Hippocampal formation (tissue), 2 donors: ENCODE measurements at places on chromosomes 2 and 18.

DNA sequence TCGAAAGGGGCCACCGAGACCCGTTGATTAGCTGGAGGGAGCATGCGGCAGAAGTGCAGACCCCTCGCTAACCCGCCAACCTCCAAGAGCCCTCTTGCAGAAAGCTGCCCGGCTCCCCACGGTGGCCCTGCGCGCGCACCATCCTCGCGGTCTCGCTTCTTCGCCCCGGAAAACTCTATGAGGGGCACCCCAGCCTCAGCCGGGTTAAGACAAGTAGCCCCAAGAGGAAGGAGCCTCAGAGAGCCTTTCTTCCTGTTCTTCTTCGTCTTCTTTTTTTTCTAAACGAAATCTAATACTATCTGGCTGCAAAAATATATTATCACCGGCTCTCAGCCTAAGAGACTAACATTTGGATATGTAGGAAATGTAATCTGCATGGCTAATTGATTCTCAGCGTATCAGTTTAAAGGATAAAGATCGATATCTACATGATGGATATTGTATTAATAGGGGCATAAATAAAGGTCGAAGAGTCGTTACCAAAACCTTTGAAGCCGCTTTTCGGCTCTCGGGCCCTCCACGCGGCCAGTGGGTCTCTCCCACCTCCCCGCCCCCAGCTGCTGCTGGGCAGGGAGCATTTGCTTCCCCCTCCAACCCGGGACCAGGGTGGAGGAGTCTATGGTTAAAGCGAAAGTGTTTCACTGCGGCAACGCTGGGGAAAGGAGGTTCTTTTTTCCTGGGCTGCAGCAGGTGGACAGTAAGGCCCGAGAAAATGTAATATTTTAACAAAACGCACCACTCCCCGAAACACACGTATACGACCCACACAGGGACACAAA is 6.1 kb upstream of the PAX3 start:
- DNase-seq = no peak

DNA sequence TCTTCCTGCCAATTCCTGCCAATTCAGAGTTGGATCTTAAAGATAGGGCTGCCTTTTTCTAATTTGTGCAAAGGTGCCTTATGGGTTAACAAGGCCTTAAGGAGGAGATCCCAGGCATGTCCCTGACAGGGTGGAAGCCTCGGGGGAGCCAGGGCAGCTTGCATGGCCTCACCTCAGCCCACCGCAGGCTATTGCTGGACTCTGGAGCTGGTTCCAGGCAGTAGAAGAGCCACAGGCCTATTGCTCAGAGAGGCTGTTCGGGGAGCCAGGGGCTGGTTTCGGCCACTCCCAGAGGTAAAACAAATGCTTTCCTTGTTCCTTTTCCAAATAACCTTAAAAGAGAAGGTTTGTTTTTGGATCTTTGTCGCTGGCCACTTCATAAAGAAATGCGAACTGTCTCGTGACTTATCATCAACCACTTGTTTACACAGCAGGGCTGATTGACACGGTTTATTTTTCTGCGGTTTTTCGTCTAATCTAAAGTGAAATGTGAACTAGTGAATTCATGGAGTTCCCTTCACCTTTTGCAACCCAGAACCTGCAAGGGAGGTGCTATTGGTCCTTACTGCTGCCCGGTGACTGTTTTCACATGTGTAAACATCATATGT is 108.6 kb downstream of the APOB start:
- no peak for DNase-seq

- DNase-seq = no peak
Measured at GRCh38 chr18:11943551-11943950, 35.4 kb upstream of the MPPE1 start.

- no peak for DNase-seq
Measured at GRCh38 chr2:213145715-213146242, 5.6 kb downstream of the IKZF2 start.

DNA sequence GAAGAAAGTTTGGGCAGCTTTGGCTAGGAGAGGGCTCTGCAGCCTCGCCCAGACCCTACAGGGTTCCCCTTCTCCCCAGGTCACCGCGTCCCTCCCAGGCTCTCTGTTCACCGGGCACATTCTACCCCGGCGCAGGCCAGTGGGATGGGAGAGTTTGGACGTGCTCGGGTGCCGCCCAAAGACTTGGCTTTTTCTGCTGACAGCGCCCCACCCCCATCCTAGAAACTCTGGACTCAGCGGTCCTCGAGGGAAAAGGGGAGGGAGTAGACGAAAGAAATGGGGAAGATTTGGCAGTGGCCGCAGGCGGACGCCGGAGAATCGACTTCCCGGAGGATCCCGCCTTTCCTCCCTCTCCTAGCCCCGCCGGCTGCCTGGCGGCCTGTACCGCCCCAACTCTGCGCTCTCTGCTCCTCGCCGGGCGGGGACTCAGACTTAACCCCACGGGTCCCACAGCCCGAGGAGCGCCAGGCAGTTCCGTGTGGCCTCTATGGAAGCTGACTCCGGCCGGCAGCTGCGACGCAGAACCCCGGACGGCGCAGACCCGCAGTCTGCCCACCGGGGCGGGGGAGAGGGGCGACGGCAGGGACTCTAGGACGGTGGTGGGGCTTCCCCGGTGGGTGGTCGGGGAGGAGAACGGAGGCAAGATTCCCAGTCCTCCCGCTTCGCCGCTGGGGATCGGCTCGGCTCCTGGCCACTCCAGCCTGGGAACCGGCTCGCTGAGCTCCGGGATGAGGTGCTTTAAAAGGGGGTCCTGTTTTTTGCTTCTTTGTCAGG is 863 bp upstream of the SIX2 start:
- no peak for DNase-seq

GRCh38 chr2:216424274-216424673 is 12.0 kb downstream of the SMARCAL1 start:
- DNase-seq = no peak

- peak; percentile 6 for DNase-seq
Measured at GRCh38 chr18:46386788-46387187, 270.2 kb downstream of the LOXHD1 start.

DNA sequence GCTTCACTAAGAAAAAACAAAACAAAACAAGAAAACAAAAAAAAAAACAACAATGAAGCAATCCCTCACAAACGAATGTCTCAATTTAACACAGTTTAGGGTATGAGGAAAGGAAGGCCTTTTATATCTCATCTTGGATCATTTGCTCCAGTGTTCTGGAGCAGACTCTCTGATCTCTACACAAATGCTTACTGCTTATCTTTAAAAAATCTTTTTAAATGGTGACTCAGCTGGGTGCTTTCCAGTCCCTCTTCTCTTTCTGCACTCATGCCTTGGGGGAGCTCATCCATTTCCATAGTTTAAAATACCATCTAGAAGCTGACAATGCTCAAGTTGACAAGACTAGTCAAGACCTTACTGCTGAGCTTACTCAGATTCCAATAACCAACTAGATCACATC is 56.2 kb downstream of the ETAA1 start:
- DNase-seq = no peak

GRCh38 chr18:55762424-55762823 is 174.4 kb upstream of the TCF4 start:
- DNase-seq = no peak
